ENCODE measurements at places on chromosomes 5 and 9. TPM values are rescaled to one million over a fixed set of nuclear protein-coding genes. Genes with fewer than 3 reads are reported as not detected.

DNA sequence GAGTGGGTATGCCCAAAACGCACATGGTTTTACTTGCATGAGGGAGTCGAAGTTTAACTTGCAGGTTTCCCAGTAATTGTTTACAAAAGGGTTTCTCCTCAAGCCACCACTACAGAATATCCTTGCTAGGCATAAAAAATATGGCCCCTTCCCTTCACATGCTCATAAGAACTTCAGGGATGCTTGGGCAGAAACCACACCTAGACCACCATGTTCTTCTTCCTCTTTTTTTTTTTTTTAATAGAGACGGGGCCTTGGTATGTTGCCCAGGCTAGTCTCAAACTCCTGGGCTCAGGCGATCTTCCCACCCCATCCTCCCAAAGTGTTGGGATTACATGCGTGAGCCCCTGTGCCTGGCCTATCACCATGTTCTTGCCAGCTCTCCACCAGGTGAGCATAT, 18.6 kb upstream of the PLIN2 start:
- no peak for DNase-seq

Gene TEX48
- total RNA-seq, result not detected

DNA sequence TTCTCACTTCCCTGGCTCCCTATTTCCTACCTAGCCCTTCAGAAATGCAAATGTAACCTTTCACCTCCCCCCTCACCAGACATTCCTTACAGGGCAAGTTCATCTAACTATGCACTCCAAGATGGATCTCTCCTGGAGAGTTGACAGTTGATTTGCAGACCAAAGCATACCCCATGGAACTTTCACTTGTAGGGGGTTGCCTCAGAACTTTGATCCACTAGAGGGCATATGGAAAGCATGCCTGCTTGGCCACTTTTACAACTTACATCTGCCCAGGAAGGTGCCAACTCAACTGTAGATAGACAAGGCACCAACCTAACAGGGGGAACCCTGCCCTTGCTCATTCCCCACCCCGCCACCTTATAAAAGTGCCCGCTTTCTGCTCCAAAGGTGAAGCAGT, 187.8 kb downstream of the NXNL2 start:
- DNase-seq, result no peak

DNA sequence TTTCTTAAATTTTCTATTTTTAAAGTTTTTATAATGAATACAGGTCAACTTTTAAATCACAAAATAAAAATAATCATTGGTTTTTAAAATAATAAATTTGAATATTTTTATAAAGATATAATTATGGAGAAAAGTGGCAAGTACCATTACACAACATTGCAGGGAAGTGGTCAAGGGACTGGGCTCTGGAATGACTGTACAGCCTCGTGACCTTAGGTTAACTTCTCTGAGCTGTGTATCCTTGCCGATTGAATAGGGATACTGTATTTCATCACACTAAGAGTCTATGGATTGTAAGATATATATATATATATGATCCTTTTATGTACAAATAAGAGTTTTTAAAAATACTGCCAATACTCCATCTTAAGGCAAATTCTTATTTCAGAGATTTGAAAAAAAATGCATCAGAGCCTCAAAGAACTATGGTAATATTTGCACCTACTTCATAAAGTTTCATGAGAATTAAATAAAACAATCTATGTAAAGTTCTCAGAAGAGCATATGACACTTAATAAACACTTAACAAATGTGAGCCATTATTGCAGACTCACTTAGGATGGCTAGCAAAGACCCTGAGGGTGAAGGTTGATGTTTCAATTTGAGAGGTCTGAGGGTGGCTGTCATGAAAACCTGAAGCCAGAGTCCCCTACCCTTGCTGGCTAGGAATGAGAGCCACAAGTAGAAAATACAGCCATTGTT, 136.5 kb downstream of the CCDC192 start:
- no peak for DNase-seq

GRCh38 chr5:158435161-158435616, 576.2 kb upstream of the CLINT1 start:
- no peak for DNase-seq

- no peak for DNase-seq
Measured at GRCh38 chr9:121009650-121010049, 40.4 kb downstream of the C5 start.

Gene ITK
- total RNA-seq, result 1.2 TPM

Measured in tibial nerve (tissue), 4 donors.